Stimulated activated CD4-positive, alpha-beta T cell treated with anti-CD3 and anti-CD28 coated beads, TNF-alpha, amount 100 ng/mL, for 24 hours (primary cell): ENCODE measurements at places on chromosomes 1 and 21.
A peak's percentile ranks its signal among the peaks of the same experiment; 100 is the strongest.

GRCh38 chr1:19382222-19382621 is 70.1 kb downstream of the SLC66A1 start:
- DNase-seq, result no peak

- DNase-seq, result no peak
Observed at GRCh38 chr1:22582661-22583635, 19.7 kb downstream of the EPHA8 start.

GRCh38 chr1:115822117-115822516 is 18.8 kb downstream of the NHLH2 start:
- DNase-seq, result no peak

GRCh38 chr1:37038227-37039093 is 4.1 kb upstream of the GRIK3 start:
- no peak for DNase-seq

DNA sequence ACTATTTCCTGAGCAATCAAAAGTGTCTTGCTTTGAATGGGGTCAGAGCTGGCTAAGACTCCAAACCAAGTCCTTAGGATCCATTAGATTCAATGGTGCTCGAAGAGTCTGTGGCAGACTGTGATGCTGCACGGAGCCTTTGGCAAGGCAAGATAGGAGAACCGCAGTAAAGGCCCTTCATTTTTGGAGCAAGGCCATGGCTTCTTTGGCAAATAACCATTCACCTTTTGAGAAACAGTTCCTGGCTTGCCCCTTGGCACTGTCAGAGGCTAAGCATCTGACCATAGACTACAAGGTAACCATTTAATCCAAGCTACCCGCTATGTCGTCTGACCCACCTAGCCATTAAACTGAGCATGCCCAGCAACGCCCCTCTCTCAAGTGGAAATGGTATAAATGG is 45.2 kb downstream of the EDN2 start:
- DNase-seq, result no peak

DNA sequence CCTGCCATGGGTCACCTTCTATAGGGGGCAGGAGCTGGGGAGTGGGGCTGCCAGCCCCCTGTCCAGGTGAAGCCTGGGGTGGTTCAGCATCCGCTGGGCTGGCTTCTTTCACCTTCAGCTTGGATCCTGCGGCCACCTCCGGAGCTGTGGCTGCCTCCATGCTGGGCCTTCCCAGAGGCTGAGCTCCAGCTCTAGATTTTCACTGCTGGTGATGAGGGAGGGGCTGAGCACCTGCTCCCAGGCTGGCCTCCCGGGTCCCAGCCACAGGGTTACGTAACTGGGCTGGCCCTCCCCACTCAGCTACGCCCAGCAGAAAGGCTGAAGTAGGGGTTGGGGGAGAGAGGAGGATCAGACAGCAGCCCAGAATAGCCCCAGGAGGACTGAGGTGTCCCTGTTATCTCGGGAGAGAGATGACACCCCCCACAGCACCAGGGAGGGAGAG is at the start of gene MYBPHL:
Gene MYBPHL, minus strand, starts transcription at position 180 of the 442 bp plus-strand sequence. Its CDS starts 20 bp downstream, at position 160.
- no peak for DNase-seq

- no peak for DNase-seq
Observed at GRCh38 chr1:16248603-16249516, 11.9 kb upstream of the CPLANE2 start.

DNA sequence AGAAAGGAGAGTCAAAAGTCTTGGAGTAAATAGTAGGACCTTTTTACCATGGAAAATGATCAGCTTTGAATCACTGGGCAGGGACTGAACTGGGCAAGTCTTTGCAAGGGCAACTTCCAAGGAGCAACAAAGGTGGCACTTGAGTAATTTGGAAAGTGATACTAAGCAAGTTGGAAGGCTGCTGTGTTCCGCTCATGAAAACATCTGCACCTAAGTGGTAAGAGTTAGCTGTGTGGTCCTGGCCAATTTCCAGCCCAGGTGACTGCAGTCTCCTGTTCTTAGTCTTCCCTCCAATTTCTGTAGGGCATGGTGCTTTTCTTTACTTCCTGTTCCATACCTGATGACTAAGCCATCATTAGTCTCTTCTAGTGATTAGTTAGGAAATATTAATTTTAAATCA is 35.5 kb upstream of the PRDM2 start:
- DNase-seq, result no peak

- DNase-seq, result no peak
Observed at GRCh38 chr1:45304311-45305081, 22.2 kb upstream of the HPDL start.

GRCh38 chr1:228457017-228457395 is 30.2 kb upstream of the RNF187 start:
- DNase-seq, result no peak

GRCh38 chr1:90007979-90008404 is 13.1 kb downstream of the ZNF326 start:
- no peak for DNase-seq

DNA sequence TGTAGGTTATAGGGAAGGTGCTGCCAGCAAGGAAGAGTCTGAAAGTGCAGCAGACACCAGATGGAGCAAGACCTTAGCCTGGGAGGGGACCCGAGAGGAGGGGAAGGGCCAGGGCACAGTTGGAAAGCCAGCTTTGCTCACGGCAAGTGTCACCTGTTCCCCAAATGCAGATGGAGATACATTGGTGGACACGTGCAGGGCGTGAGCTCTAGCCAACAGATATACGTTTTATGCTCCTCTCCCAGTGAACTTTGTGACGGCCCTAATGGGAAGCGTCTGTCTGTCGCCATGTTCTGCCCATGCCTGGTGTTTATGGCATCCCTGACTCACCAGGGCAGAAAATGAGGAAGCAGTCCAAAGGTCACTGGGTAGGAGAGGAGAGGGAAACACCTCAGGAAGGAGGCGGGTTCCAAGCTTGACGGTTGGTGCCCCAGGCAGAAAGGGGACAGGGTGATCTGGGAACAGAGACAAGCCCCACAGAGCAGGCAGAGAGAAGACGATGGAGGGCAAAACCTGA is 7.6 kb downstream of the GPA33 start:
- no peak for DNase-seq

- DNase-seq, result no peak
Observed at GRCh38 chr21:26804895-26805609, 40.2 kb downstream of the ADAMTS1 start.

- no peak for DNase-seq
Observed at GRCh38 chr1:43564551-43565348, 34.1 kb downstream of the PTPRF start.

DNA sequence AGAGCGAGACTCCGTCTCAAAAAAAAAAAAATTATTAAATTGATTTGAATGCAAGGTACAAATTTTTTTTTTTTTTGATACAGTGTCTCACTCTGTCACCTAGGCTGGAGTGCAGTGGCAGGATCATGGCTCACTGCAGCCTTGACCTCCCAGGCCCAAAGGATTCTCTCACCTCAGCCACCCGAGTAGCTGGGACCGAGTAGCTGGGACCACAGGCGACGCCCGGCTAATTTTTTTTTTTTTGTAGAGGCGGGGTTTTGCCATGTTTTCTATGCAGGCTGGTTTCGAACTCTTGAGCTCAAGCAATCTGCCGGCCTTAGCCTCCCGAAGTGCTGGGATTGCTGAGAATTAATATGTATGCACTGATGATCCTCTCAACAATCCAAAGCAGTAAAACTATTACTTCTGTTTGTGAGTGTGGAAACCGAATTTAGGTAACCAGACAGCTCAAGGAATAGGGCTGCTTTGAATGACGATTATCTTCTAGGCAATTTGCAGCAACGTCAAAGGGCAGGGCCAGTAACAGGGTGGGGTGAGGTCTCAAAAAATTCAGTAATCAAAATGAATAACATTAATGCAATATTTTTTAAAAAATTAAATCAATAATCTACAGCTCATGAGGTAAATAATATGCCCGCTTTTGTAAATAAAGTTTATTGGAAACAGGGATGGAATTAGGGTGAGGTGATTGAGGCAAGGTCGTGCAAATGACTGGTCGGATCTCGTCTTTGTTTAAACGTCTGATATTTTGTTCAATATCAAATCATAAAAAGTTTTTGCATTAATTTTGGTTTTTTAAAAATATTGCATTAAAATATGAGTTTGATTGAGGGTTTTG is 1.2 kb downstream of the CLSPN start:
- DNase-seq, result no peak

DNA sequence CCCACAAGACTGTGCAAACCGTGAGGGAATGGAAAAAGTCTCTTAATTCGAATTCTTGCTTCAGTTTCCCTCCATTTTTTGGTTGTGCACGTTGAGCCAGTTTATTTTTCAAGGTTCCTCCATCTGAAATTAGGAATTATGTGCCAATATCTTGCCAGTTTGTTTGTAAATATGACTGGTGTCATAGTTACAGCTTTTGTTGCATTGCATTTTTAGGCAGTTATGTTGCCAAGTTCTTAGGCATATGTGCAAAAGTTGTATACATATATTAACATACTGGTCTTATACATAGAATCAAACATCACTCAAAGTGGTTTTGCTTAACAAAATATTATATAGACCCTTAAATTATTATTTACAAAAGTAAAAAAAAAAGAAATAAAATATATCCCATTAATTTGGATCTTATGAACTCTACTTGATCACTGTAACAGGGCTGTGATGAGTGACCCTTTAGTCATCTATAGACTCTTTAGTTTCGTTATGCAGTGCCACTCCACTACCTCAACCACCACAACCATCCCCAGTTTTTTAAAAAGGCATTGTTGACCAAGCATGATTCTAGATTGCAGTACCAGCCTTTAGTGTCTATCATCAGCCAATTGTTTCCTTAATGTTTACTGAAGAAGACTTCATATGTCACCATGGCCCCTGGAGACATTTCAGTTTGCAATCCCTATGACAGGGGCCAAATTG is 20.9 kb upstream of the DYNLT5 start:
- DNase-seq, result no peak

DNA sequence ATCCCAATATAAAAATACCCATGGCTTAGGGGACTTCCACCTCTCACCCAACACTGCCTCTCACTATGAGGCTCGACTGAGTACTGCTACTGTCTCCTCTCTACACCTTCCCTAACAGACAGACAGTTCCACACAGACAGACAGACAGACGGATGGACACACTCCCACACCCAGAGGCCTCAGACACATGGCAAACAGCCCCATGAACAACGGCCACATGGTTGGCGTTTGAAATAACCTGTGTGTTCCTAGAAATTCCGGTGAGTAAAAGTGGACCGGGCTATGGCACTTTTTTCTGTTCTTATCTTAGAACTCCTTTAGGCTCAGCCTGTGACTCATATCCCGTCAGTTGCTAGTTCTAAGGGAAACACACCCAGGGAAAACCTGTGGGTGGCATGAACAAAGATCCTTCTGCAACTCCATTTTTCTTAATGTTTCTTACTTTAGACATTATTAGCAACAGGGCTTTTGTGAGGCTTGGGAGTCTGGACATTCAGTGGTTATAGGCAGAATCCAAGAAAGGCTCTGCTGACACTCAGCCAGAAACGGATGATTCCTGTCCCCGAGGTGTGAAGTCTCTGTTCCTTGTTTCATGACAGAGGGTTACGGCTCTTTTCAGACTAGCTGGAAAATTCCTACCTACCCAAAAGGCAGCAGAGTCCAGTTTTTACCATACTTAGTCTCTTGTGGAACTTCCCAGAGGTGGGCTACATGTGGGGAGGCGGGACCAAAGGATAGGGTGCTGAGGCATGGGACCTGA is 90.5 kb upstream of the TLR5 start:
- no peak for DNase-seq

- DNase-seq, result no peak
Observed at GRCh38 chr1:35657851-35658250, 16.5 kb upstream of the PSMB2 start.

DNA sequence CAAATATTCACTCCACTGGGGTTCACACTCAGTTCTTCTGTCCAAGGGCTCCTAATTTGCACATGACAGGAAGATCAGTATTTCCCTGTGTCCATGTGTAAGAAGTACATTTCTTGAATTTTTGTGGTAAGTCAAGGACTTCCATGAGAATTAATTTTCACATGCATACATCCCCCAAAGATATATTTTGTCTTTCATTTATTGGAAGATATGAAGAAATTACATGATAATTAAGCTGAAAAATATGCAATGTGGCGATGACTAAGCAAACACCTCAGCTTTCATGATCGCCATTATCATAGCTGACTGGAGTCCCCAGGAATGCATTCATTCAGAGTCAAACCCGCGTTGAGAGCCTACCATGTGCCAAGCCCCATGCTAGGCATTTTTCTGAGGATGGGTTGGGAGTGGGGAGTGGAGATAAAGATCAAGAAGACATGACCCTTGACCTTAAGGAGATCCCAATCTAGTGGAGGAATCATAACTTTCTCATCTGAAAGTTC is 104.6 kb upstream of the F3 start:
- no peak for DNase-seq

DNA sequence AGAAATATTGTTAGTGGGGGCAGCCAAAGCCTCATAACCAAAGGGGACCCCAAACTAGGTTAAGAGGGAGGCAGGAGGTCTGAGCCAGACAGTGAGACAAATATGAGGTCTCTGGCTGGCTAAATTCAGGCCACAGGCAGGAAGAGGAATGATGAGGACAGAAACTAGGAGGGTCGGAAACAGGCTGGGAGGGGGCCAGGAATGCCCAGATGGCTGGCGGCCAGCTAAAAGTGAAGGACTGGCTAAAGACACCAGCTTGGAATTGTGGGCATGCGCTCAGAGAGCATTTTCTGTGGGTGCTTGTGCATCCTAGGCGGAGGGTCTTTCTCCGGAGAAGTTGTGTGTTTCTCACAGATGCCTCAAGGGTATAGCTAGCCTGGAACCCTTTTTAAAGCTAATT is 77.0 kb downstream of the PGM1 start:
- no peak for DNase-seq

DNA sequence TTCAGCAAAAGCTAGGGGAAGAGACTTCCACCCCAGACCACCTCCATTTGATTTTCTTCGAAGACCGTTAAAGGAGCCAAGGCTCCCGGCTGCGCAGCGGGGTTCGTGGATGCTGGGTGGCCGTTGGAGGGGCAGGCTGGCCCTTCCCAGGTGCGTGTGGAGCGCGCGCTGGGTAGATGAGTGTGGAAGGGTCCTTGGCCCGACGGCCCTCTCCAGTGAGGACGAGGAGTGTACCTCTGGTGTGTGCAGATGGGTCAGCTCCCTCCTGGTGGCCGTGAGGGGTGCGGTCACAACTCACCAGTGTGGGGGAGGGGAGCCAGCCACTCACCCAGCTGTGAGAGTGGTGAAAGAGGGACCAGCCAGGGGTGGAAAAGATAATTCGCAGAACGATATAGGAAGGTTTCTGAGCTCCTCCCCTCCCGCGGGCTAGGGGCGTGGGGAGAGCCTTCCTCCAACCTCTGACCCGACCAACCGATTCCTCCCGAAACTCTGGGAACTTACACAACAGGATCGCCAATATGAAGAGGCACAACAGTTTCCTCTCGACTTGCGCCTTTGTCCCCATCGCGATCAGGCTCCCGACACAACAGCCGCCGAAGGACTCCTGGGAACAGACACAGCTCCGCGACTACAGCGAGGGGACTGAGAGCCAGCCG is at the start of gene F11R:
Gene F11R, minus strand, starts transcription at position 644 of the 656 bp plus-strand sequence. Its CDS starts 79 bp downstream, at position 565.
- peak; percentile 24 for DNase-seq

- DNase-seq, result no peak
Observed at GRCh38 chr1:207983044-207983635, 72.2 kb upstream of the CD34 start.

- DNase-seq, result no peak
Observed at GRCh38 chr1:193971595-193971994, 785.2 kb upstream of the B3GALT2 start.
